Spinal cord (tissue), 10 donors: ENCODE measurements at places on chromosomes 2 and 18. TPM values are rescaled to one million over a fixed set of nuclear protein-coding genes. Genes with fewer than 3 reads are reported as not detected.

EPB41L3 gene
- total RNA-seq: 226 TPM

DNA sequence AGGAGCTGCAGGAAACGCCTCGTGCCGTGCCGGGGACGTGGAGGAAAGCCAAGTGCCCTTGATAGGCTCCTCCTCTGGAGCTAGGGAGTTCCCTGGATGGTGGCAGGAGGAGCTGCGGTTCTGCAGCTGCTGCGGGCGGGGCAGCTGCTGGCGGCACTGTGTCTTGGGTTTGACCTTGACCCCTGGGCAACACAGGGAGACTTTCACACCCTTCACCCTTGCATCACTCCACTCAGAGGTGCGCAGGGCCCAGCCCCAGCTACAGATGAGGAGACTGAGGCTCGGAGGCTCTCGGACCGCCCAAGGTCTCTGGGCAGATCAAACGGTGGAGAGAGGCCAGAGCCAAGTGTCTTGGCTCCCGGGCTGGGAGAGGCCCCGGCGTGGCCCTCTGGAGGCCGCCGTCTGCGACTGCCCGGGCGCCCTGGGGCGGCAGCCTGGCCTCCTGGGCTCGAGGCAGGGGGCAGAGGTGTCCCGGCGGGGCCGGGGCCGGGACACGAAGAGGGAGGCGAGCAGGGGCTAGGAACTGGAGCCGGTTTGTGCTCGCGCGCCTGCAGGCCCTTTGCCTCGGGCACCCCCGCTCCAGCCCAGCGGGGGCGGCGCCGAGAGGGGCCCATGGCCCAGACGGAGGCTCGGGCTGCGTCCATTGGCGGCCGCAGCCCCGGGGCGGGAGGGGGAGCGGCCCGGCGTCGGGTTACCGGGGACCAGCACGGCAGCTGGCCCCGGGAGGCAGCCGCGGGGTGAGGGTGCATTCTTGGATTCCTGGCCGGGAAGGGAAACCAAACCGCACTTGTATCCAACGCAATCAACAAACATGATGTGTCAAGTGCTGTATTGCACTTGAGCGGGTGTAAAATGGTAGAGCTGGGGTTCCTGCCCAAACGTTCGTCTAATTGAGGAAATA is 129.6 kb upstream of the SLC1A4 start:
- no peak for DNase-seq

GRCh38 chr2:119449521-119449920 is 17.9 kb downstream of the TMEM37 start:
- DNase-seq: no peak

- DNase-seq: no peak
Measured at GRCh38 chr2:14944562-14945346, 312.2 kb downstream of the LRATD1 start.

DNA sequence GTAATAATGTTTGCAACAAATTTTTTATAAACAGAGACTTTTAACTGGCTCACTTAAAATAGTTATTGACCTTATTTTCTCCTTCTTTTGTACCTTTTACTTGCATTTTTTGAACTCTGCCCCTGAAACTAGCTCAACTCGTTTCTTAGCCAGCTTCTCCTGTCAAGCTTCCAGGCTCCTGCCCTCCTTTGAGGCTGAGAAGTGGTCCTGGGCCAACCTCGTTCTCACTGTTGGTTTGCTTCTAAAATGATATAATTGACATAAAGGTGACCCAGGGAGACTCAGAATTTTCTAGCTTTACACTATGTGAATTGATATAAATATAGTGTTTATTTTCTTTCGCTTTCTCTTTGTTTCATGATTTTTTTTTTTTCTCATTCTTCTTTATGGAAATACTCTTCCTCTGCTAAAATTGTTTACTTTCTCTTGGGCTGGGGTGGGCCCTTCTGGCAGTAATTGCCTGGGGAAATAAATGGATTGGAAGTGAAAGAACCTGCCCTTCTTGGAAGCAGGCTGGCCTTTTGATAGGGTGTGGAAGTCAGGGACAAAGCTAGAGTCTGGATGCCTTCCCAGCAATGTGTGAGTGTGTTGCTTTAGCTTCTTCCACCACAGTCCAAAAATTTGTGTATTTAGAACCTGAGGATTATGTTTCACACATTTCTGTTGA is 30.7 kb downstream of the GPD2 start:
- no peak for DNase-seq

DNA sequence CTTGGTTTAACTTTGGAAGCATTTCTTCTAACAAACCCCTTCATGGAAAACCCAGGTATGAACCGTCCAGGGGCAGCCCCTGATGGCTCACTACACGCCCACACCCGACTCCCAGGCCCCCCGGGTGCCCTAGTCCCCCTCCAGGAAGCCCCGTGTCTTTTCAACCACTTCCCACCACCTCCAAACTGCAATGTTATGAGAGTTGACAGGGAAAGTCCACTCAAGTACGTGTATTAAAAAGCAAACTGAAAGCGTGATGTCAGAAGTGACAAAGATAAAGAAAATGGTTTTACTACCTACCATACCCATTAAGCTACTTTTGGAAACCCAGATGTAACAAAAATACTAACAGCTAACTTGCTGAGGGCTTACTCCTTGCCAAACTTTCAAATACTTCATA is 51.5 kb downstream of the L3MBTL4 start:
- no peak for DNase-seq

GRCh38 chr2:222756951-222757650 is 85.6 kb downstream of the MOGAT1 start:
- no peak for DNase-seq
